ENCODE measurements at places on chromosomes 5 and 9.

GRCh38 chr5:27911216-27911615 is 872.8 kb upstream of the CDH9 start:
- no peak for DNase-seq

DNA sequence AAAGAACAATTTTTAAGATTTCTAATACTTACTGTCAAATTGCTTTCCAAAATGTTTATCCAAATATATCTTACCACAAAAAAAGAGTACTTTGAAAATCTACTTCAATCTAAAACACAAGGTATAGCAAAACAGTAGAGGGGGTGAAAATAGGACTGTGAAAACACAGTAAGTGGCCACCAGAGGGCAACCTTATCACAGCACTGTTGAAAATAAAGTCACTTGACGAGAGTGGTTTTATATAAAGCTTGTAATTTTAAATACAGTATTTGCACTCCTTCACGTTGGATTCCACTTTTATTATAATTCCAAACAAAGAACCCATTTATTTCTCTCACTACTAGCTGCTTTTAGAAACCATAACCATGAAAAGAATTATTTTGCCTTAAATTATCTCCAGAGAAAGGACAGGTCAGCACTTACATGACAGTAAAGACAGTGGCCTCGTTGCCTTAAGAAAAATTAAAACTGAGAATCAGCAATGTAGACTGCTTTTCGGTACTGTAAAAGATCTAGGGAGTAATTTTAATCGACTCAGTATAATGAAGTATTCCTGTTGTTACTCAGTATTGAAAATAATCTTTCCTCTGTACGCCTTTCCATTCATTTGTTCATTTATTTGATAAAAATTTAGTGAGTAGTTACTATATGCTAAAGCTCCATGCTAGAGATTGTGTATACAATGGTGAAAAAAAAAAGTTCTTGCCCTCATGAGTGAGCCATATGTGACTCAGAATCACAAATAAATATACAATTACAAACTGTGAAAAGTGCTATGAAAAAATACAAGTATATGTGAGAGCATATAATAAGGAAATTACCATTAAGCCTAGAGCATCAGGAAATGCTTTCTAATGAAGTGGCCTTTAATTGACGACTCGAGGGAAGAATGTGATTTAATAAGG is 40.0 kb upstream of the CDK5RAP2 start:
- DNase-seq = peak; percentile 22

DNA sequence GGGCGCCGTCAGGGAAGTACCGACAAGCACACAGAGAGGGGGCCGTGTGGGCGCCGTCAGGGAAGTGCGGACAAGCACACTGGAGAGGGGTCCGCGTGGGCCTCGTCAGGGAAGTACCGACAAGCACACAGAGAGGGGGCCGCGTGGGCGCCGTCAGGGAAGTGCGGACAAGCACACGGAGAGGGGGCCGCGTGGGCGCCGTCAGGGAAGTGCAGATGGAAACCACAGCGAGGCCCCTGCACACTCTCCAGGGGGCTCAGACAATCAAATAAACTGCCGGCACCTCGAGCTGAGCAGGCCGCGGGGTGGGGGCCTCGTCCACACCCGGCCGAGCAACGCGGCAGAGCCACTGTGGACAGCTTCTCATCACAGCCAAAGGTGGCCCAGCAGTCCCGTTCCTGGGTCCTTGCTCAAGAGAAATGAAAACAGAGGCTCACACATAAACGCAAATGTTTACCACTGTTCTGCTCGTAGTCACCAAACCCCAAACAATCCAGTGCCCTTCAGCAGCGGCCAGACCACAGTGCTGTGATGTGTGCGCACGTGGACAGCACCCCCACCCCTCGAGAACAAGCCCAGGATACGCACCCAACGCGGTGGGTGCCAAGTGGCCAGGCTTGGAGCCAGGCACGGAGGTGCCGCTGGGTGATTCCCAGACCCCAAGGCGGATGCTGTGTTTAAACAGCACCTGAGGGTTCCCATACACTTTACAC is 24.7 kb downstream of the TPPP start:
- DNase-seq = no peak

GRCh38 chr5:133642153-133642722 is 29.9 kb upstream of the FSTL4 start:
- DNase-seq = no peak

- DNase-seq = no peak
These were observed 42.8 kb upstream of the EQTN start for GRCh38 chr9:27339661-27340284.

- no peak for DNase-seq
These were observed 67.9 kb upstream of the ANKRD55 start for GRCh38 chr5:56301069-56301468.

DNA sequence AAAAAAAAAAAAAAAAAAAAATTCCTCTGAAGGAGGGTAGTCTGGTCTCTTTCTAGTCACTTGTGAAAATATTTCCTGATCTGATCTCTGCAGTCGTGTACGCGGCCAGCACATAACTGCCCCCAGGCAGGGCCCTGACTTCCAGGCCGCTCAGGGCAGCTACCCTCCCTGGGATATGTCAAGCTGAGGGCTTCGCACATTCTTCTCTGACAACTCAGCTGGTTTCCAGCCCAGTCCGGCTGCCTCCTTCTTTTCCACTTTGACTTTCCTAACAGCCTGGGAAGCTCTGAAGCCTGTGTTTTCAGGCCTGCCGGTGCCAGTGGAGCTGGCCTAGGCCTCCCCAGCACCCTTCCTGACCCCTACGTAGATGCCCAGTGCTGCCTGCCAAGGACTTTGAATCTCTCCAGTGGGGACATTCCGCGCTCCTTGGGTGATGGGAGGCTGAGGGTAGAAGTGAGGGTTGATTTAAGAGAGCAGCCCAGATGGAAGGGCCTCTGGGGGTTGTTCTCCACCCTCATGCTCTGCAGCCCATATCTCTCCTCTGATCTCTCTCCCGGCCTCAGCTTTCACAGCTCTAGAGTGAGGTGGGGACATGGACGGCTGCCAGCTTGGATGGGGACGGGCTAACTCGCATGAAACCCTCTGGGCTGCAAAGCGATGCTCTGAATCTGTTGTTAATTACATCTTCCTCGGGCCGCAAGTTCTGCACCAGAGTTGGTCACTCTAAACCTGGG is 20.7 kb downstream of the COL5A1 start:
- no peak for DNase-seq

DNA sequence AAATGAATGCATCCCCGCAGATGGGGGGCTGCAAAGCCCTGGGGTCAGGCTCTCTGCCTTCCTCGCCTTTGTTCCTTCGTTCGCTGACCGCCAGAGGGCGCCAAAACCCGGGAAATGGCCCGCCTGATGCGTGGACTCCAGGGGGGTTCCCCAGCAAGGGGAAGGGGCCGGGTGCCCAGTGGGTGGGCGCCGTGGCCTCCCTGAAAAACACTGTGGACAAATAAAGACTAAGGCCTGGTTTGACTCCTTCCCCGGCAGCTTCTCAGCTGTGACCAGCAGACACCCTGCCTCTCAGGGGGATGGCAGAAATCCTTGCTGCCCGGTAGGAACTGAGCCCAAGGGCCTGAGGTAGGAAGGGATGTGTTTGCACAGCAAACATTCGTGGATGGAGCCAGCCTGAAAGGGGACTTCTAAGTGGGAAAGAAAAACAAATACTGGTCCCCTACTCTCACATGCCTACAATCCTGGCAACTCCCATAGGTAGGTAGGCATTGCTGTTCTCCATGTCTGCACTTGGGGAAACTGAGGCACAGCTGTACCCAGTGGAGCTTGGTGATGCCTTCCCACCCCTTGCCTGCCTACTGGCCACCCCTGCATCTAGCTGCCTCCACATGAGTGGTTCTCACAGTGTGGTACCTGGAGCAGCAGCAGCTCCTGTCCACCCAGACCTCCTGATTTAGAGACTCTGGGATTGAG is 57.7 kb downstream of the DUSP1 start:
- peak; percentile 71 for DNase-seq

DNA sequence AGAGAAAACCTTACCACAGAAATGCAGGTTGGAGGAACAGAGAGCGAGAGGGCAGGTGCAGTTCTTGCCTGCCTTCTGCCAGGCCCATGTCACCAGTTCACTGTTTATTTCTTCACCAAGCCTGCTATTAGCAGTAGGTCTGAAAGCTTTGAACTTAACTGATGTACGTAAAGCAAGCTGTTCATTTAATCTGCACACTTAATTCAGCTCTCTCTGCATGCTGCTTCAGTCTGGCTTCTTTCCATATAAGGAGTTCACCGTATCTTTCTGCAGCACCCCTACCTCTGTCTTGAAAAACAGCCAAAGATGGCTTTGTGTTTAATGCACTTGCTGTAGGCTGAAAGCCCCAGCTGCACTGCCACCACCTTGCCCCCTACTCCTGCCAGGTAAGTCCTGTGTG is 205.1 kb downstream of the RAB3C start:
- DNase-seq = no peak

DNA sequence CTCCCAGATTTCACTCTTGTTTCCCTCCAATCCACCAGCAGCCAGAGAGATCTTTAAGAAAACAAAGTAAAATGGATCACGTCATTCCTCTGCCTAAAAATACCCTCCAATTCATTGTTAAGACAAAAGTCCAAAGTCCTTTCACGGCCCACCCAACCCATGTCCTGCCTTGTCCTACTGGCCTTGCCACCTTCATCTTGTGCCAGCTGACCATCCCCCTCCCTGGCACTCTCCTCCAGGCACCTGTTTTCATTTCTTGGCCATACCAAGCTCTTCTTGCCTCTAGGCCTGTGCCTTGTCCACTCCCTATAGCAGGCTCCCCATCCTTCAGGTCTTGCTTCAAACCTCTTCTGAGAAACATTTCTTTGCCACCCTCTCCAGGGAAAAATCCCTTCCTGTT is 307.6 kb downstream of the MSX2 start:
- no peak for DNase-seq

- no peak for DNase-seq
These were observed 18.6 kb downstream of the ZNF622 start for GRCh38 chr5:16446993-16447392.

DNA sequence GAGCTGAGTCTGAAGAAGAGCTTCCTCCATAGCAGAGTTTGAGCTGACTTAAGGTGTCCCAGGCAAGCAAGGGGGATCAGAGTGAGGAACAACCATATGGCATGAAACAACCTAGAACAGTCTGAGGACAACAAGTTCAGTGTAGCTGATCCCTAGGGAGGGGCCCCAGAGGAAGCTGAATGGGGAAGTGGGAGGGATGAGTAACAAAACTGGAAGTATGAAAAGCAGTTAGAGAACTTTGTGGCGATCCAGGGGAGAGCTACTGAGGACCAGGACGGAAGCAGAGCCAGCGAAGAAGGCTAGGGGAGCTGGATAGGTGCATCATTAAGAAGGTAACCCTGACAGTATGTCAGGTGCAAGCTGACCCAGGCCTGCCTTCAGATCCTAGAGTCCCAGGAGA is 580.8 kb downstream of the BNC2 start:
- no peak for DNase-seq

DNA sequence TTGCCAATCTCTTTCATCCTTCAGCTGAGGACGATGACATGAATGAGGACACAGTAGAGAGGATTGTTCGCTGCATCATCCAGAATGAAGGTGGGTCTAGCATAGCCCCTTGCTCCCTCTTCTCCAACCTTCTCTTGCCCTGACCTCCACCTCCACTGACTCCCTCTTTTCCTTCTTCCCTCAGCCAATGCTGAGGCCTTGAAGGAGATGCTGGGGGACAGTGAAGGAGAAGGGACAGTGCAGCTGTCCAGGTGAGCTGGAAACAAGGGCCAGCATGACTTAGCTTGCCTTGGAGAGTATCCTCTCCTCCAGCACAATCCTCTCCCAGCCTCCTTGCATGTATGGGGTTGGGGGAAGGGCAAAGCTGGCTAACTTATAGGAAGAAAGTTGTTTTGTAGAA is 2.0 kb downstream of the RELL2 start:
- DNase-seq = no peak

DNA sequence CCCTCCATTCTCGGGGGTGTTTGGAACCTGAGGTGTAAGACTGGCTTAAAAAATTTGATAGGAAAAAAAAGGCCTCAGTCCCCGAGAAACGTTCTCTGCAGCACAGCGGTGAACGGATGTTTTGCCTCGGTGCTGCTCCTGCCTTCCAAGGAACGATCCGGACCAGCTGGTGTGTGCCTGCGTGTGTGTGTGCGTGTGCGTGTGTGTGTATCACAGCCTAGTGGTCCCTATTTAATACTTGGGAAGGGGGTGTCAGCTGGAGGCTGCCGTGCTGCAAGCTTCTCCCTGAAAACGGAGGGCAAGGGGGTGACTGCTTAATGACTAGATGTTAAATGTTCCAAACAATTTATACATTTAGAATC is 76.9 kb downstream of the LHX2 start:
- no peak for DNase-seq

- no peak for DNase-seq
These were observed 89.1 kb upstream of the GLIS3 start for GRCh38 chr9:4389003-4389402.

- DNase-seq = no peak
These were observed 1.7 kb upstream of the COL15A1 start for GRCh38 chr9:98941946-98942523.

- DNase-seq = no peak
These were observed 451.8 kb upstream of the FTMT start for GRCh38 chr5:121399879-121400278.

- no peak for DNase-seq
These were observed 22.8 kb upstream of the FOXB2 start for GRCh38 chr9:76996700-76997099.

DNA sequence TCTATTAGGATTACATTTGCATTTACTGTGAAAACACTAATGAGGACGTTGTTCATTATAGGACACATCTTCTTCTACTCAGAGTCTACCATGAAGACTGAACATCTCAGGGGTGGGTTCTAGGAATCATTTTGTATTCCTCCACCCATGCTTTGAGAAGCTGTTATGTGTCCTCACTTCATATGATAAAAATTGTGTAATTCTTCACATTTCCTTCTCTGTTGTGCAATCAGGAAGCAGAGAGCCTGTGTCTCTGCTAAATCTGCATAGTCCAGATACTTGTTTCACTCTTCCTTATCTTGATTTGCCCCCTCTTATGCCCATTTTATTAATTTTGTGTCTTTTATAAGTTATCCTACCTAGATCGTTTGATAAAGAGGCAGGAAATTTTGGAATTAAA is 97.8 kb upstream of the IQGAP2 start:
- DNase-seq = no peak

Measured in T-helper 2 cell (primary cell).